ENCODE measurements at places on chromosomes 4 and X.

DNA sequence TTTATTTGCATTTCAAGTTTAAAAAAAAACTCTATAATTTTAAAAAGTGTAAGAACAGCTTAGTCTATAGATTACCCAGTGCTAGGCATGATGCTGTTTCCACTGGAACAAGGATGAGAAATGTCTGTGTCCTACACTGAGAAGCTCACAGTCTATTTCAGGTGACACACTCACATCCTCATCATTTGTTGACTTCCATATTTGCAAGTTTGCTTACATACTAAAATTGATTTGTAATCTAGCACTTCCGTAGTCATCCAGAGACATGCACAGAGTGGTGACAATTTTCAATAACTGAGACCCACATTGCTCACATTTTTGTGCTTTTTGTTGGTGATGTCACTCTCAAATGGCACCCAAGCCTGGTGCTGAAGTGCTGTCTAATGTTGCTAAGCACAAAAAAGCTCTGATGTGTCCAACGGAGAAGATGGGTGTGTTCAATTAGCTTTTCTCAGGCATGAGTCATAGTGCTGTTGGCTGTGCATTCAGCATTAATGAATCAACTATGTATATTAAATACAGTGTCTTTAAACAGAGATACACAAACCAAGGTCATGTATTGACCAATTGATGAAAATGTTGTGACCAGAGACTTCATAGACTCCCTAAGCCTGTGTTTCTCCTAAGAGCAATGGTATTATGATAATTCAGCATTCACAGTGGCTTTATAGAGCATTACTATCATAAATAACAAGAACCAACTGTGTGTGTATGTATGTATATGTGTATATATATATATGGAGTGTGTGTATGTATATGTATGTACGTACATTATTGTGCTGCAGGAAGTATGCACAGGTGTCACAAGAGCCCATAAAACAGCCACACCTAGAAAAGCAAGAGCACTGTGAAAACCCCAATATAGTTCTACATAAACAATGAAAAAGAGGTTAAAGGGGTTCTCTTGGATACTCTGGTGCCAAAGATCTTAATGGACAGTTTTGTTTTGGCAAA is 31.2 kb upstream of the VCX3B start:
- DNase-seq: no peak

DNA sequence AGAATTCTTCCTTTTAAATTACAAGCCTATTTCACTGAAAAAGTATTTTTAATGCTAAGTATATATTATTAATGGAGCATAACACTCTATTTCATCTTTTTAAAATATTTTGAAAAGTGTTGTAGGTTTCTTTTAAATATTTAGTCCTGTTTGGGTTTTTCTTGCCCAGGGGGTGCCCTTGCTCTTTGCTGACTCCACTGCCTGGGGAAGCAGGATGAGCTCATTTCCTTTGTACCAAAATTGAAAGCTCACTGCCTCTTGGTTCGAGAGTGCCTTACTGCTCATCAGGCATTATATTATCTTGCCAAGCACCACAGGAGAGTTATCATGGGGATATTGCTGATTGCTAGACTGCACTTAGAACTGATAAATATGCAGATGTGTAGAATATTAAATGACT is 819.2 kb downstream of the PCDH18 start:
- no peak for DNase-seq

DNA sequence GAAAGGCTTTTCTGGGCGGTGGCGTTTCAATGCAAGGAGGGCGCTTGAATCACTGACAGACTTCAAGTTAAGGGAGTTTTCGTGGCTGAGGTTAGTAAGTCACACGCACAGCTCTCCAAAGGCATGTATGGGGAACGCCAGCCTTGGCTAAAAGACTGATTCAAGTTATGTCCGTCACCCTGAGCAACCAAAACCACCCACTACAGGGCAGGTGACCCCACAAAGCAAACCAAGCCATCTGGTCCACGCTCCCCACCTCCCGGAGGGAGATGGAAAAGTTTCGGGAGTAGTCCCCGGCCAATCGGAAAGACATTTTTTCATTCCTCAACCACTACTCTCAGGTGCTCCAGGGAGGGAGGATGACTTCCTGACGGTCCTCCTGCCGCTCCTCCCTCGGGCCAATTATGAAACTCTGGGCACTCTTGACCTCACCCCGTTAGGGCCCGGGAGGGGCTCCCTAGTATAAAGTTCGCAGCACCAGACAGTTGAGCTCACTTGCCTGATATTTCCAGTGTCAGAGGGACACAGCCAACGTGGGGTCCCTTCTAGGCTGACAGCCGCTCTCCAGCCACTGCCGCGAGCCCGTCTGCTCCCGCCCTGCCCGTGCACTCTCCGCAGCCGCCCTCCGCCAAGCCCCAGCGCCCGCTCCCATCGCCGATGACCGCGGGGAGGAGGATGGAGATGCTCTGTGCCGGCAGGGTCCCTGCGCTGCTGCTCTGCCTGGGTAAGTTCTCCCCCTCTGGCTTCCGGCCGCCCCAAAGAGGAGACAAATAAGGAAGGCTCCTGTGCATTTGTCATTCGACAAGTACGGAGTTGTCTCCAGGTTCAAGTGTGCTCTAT is at the start of gene EREG:
Gene EREG (plus strand): TSS at position 494 of the 840 bp plus-strand sequence. CDS start 164 bp downstream, at position 658.
- DNase-seq: peak; percentile 25

- no peak for DNase-seq
Observed at GRCh38 chrX:101417190-101417589, 9.2 kb downstream of the HNRNPH2 start.

All from activated B cell treated with CpG ODN at 0.5 μM for 24 hours (primary cell).